ENCODE measurements at places on chromosomes 5 and 9.

DNA sequence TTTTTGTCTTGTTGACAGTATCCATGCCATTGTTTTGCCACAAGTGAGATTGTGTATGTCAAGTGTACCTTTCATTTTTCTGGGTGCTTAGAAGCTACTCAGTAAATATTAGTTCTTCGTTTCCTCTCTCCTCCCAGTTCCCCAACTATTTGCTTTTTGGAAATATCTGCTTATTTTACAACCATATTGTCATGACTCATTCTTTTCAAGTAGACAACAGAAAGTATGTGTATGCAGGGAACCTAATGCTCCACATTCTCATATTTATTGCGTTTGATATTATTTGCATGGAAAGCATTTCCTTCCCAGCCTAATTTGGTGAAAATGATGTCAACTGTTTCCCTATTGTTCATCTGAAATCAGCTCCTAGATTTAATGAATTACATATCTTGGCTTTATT, 483.7 kb upstream of the RIOK2 start:
- DNase-seq, result no peak

- no peak for DNase-seq
Observed at GRCh38 chr9:35942286-35942685, 15.7 kb downstream of the OR2S2 start.

GRCh38 chr5:159342840-159343239, 12.6 kb upstream of the IL12B start:
- no peak for DNase-seq

- DNase-seq, result no peak
Observed at GRCh38 chr9:128206484-128206883, 3.3 kb downstream of the DNM1 start.

GRCh38 chr5:6914347-6914746, 201.1 kb downstream of the TENT4A start:
- DNase-seq, result no peak

GRCh38 chr9:69333716-69334115, 8.7 kb downstream of the ENTREP1 start:
- DNase-seq, result no peak

GRCh38 chr5:143277536-143277935, 126.0 kb downstream of the NR3C1 start:
- DNase-seq, result no peak

DNA sequence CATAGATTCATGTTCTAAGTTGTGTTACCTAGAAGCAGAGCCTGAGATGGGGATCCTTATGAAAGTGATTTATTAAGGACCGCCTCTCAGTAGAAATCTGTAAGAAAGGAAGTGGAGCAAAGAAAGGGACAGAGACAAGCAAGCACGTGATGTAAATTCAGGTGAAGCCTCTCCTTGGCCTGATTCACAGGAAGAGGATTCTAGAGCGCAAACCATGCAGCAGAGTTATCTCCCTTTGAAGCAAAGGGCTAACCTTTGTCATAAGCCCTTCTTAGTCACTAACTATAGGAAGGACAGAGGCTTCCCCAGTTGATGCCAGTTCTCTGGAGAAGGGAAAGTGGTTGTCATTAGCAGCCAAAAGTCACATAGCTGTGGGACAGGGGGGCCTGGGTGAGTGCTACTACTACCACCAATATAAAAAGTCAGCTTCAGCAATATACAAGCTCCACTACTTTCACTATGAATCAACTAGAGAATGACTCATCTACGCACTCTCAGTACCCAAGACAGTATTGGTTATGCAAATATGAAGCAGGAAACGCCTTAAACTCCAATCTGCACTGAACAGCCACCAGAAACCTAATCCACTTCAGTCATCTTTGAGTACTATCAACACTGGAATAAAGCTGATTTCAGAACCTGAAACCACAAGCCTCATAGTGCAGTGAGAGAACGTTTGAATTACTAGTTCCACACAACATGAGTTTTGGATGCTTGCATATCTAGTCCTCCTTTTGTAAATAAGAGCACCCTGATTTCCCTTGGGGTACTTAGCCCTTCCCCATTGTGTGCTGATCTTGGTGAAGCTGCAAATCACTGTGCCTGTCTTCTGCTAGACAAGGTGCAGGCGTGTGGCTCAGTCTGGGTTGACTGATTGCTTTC, 162.7 kb downstream of the ZNF608 start:
- DNase-seq, result peak; percentile 11

Measured in stimulated activated CD4-positive, alpha-beta T cell treated with anti-CD3 and anti-CD28 coated beads, Interleukin-4, amount 100 ng/mL, for 4 hours (primary cell).